ENCODE measurements at places on chromosomes 3 and 15.

DNA sequence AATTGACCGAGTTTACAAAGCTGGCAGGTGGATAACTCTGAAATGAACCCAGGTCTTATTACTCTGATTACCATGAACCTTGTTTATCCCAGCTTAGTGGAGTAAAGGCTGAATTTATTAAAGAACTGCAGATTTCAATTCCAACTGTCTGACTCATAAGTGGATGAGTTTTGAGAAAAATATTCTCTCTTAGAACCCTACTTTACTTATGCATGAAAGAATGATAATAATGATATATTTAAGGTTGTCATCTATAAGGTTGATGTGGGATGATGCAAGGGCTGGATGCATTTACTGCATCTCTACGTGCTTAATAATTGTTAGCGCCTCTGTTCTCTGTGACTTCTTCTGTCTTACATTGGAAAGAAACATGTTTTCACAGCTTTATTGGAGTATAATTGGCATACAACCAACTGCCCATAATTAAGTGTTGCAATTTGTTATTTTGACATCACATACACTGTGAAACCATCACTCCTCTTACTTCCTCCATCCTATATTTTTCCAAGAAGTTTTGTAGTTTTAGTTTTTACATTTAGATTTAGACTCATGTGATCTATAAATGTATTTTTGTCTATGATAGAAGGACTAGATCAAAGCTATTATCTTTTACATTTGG, 771.2 kb upstream of the ARRDC4 start:
- no peak for DNase-seq

DNA sequence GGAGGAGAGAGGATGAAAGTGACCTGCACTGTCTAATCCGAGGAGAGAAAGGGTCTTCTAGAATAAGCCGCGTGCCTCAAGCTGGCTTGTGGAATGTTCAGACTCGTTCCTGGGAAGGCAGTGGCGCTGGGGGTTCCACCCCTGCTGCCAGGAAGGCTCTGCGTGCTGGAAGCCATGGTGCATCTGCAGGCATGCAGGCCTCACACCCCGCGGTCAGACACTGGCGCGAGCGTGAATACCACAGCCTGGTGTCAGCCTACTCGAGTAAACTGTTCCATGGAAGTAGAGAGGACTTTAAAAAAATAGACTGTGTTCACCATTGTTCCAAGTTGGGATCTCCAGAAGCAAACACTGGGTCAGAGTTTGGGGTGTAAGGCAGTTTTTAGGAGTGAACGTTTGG, 25.9 kb upstream of the GABRG3 start:
- no peak for DNase-seq

DNA sequence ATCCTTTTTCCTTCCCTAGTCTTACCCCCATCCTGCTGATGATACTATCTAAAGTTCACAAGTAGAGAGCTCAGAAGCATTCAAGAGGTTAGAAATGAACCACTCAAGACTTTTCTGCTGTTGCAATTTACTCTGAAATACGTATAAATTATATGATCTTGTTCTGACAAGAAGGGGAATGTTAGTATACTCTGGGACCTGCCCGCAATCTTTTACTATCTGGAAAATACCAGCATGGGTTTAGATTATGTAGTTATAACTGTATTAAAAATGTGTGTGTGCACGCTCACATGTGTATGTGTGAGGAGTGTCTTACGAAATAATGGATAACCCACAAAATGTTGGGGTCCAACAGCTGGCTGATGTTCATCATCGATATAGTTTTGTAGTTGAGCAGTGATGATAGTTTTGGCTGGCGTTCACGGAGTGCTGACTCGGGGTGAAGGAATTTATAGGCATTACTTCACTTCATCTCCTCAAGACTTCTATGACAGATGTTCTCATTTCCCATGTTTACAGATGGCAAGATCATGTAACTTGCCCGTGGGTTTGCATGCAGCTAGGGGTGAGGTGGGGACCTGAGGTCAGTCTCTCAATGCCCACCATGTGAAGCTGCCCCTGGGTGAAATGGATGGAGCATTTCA, 297.5 kb upstream of the LYSMD4 start:
- no peak for DNase-seq

GRCh38 chr3:49607796-49608195, 53.5 kb downstream of the BSN start:
- no peak for DNase-seq

DNA sequence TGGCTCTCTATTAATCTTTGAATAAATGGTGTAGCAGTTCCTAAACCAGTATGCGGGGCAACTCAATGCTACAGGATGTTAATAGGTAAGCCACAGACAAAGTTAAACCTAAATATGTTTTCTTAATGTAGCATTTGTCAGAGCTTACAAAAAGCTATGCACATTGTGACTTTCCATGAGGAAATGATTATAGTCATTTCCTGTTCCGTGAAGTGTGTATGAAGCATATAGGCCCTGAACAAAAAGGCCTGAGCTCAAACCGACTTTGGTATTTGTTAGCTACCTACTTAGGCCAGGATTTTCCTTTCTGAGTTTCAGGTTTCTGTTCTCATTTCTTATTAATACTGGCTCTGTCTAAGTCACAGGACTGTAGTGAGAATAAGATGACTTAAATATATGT, 14.2 kb downstream of the ZNF80 start:
- DNase-seq: no peak

DNA sequence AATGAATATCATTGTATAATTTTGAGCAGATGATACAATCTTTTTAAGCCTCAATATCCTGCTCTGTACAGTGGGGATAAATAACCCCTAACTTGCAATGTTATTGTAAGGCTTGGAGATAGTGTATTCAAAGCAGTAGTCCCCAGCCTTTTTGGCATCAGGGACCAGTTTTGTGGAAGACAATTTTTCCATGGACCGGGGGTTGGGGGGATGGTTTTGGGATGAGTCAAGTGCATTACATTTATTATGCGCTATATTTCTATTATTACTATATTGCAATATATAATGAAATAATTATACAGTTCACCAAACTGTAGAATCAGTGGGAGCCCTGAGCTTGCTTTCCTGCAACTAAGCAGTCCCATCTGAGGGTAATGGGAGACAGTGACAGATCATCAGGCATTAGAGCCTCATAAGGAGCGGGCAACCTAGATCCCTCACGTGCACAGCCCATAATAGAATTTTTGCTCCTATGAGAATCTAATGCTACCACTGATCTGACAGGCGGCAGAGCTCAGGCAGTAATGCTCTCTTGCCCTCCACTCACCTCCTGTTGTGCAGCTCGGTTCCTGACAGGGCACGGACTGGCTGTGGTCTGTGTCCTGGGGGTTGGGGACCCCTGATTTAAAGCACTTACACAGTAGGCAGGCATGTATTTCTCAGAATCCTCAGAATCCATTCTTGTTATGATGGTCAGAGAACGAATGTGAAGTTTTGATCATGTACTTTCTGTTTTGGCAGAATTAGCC, 102.2 kb downstream of the PTPRG start:
- no peak for DNase-seq

- DNase-seq: no peak
Measured at GRCh38 chr15:25890529-25890928, 27.4 kb upstream of the ATP10A start.

GRCh38 chr15:66306381-66306780, 13.0 kb downstream of the DIS3L start:
- no peak for DNase-seq

DNA sequence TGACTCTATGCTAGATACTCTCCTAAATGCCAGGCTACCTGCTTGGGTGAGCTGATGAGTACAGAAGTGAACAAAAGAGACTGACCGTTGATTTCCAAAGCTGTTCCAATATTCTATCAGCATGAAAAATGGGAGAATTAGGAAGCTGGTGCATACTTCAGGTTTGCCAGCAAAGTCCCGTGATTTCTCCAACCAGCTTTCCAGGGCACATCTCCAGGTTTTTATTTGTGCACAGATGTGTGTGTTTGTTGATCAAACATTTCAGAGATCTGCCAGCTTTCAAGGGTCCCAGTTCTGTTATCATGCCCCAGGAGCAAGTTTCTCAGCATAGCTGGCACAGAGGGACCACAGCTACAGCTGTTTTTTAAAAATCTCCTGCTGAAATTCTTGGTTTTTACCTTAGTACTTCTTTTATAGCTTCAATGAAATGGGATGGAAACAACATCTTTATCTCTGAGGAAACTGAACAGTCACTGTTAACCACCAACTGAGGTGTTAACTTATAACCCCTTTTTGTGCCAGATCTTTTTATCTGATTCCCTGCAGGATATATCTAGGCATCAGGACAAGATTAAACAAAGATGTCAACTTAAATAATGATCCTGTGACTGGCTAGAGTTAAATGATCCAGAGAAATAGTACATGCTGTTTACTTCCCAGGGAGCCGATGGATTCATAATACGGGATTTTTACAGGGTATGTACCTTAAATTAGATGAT, 380.8 kb downstream of the GRM7 start:
- no peak for DNase-seq

DNA sequence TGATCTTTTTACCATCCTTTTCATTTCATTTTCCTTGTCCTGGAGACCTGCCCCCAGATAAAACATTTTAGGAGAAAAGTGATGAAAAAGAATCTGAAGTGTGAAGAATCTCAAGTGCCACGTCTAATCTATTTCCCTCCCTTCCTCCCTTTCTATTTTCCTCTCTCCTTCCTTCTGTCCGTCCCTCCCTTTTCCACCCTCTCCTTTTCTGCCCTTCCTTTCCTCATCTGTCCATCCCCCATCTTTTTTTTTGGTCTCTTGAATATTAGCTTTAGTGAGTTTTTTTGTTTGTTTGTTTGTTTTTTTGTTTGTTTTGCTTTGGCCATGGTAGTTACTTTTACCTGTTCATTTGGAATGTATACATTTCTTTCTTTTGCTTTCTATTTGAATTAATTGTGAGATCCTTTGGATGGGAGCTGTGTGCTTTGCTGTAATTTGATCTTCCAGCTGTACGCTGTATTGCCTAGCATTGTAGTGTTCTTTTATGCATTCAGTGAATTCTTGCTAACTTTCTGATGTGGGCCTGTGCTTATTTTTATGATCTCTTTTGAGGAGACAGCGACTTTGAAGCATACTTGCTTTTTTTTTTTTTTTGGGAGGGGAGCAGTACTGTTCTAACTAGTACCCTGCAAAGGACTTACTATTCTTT, 19.2 kb downstream of the CDIN1 start:
- DNase-seq: no peak

- DNase-seq: no peak
Measured at GRCh38 chr3:76941376-76941775, 98.5 kb upstream of the ROBO2 start.

GRCh38 chr3:53011324-53011723, 34.5 kb downstream of the SFMBT1 start:
- no peak for DNase-seq

DNA sequence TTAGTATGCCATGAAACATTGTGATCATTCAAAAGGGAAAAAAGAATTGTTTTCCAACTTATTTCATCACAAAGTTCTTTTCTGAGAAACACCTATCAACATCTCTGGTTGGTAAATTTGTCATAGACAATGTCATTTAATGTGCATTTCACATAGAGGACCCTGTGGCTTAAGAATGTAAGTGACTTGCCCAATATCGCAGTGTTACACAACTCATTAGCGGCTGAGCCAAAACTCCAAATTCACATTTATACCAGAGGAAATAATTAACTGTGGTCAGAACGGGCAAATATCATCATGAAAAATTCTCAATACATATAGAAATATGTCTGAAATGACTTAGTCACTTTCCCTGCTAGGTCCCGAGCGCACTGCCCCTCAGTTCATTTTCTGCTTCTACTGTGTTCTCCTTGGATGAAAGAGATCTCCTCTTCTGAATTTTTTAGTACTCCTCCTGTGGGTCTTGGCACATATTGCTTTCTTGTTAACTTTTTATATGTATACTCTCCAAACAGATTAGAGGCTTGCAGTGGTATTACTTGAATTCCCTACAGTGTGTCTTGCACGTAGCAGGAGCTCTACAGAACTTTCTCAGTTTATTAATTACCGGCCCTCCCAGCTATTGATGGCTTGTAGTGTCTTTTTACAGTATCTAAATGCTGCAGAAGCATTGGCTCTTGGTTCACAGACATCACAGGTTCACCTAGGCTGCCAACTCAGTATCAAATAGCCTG, 33.1 kb downstream of the PTX3 start:
- DNase-seq: no peak

DNA sequence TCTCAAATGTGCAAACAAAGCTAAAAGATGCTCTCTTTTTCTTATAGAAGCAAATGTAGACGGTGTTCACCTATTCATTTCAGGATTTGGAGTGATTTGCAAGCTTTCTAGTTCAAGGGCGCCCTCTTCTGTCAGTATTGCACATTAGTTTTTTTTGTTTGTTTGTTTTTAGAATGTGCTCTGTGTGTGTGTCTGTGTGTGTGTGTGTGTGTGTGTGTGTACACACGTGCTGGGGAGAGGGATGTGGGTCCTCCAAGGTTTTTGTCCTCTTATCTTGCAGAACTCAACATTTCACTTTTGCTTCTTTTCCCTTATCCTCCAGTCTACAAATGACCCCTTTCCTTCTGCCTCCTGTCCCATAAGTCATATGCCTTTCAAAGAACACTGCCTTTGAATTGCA, 23.5 kb downstream of the DNAH1 start:
- peak; percentile 67 for DNase-seq

GRCh38 chr15:77607894-77608261, 24.8 kb downstream of the LINGO1 start:
- no peak for DNase-seq

DNA sequence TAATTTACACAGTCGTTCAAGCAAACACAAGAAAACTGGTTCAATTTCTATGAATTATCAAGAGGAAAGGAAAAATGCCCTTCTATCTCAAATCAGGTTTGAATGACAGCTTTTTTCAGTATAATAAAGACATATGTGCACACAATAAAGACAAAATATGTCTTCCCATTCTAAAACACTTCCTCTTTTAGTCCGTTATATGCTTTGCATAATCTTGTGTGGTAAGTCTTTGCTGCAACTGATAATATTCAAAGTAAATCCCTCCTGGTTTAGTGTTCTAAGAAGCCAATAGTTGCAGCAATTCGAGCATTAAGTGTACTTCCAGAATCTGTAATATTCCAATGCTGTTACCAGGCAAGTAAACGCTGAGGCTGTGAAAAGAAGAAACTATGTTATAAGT, 43.7 kb upstream of the MAPKBP1 start:
- DNase-seq: no peak

DNA sequence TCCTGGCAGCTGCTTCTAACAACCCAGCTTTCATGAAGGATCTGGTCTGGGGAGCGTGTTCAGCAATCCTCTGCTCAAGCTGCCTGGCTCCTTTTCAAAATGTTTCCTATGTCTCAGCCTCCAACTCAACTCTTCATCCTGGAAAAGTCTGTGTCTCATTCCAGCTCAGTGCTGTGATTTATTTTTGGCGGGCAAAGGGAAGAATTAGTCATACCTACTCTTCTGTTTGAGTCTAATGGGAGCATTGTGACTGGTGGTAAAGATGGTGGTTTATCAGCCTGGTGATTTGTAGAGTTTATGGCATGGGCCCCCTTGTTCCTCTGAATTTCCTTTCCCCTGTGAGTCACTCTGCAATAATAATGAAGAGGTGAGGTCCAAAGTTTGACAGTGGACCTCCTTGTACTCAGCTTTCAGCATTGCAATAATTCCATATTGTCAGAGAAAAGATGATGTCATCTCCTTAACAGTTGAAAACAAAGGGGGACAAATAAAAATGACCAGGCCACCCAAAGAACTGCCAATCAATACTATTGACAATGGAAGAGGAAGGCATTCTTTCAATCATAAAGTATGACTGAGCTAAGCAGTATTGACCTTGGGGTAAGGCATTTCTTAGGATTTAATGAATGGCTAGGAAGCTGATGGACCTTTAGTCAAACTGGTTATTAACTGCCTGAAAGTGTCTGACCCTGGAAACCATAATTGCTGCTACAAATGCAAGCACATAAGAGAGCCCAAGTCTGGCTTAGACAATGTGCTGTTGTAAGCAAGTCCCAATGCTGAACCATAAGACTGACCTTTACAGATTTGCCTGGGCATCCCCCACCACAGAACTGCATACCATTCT, 204.7 kb upstream of the MCTP2 start:
- no peak for DNase-seq
